ENCODE measurements at places on chromosomes 1 and 21. TPM values are rescaled to one million over a fixed set of nuclear protein-coding genes. Genes with fewer than 3 reads are reported as not detected.

DNA sequence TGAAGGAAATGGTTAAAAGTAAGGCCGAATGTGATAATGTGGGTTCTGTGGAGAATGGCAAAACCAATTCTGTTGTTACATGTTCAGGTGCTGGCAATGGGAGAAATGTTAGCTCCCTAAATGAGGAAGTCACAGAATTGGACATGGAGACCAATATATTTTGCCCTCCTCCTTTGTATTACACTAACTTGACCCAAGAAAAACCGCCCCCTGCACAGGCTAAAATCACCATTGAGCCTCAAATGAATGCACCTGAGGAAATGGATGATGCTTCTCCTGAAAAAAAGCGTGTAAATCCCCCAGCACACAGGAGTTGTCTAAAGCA lies 932 bp downstream of the MAP10 start:
- DNase-seq: no peak

GRCh38 chr1:204254031-204254661 lies 40.4 kb upstream of the GOLT1A start:
- DNase-seq: no peak

DNA sequence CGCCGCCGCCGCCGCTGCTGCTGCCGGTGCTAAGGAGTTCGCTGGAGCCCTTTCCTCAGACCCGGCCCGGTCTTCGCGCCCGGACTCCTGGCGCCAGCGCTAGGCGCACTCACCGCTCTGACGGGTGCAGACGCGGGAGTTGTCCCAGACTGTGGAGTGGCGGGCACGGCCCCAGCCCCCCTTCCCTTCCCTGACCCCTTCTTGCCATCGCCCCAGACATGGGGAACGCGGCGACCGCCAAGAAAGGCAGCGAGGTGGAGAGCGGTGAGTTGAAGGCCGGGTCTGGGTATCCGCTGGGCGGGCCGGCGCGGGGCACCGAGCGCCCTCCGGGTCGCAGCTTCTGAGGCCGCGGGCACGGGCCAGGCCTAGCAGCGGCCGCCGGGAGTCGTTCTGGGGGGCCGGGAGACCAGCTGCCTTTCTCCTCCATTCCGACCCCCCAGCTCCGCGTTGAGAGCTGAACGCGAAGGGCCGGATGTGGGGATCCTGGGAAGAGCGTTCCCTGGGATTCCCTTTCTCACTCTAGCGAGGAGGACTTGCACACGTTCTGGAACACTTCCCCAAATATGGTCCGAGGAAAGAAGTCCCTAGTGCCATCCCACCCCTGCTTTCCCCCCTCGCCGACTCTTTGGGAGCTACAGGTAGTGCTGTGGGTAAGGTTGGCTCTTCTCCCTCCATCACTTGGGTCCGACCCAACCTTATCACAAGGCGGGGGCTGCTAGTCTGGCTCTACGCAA lies 65.8 kb upstream of the PRKACB start:
- DNase-seq: no peak

- DNase-seq: no peak
Observed at GRCh38 chr1:230169454-230170152, 102.6 kb downstream of the GALNT2 start.

GRCh38 chr1:118128761-118129160 lies 56.3 kb downstream of the SPAG17 start:
- no peak for DNase-seq

- no peak for DNase-seq
Observed at GRCh38 chr1:200741551-200742207, 3.0 kb downstream of the CAMSAP2 start.

DNA sequence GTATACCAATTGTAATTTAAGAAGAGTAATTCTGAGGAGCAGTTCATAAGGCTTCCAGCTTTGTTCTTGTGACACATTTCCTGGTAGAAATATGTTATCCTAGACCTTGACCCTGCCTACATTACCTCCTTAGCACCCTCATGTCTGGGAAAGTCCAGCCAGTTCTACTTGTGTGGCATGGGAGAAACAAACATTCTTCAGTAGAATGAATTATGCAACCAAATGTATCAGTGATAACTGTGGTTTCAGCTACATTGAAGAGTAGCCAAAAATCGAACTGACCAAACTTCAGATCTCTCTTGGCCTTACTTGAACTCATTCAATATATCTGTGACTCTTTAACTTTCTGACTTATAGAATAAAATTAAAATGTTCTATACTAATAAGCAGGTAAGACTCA lies 308.1 kb upstream of the LYPLAL1 start:
- DNase-seq: no peak

DNA sequence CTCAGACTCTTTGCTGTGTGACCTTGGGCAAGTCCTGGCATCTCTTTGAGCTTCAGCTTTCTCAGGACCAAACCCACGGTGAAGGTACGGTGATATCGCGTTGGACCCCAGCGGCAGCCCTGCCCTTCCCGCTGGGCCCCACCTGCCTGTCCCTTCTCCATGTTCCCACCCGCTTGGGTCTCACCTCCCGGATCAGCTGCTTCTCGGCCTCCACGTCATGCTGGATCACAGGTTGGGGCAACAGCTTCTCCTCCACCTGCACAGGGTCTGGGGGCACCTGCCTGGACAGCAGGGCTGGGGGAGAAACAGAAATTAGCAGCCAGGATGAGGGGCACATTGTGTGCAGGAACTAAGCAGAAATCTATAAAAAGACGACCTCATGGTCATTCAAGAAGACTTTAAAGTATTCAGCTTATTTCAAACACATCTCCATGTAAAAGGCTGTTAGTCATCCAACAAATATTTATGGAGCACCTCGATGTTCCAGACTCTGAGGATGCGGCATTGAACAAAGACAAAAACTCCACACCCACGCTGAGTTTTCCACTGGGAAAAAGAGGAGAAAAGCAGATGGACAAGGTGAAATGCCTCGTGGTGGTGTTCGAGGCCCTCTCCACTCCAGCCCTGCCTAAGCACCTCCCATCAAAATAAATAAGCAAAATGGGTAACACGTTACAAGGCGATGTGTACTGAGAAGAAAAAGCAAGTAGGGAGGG lies 19.5 kb downstream of the KIF17 start:
- no peak for DNase-seq

GRCh38 chr1:172019976-172020375 lies 178.7 kb downstream of the DNM3 start:
- no peak for DNase-seq

GRCh38 chr1:185681034-185681633 lies 53.1 kb upstream of the HMCN1 start:
- peak; percentile 4 for DNase-seq

- no peak for DNase-seq
Observed at GRCh38 chr1:236753964-236754363, 41.1 kb upstream of the MTR start.

GRCh38 chr1:159089184-159089791 lies 12.7 kb upstream of the AIM2 start:
- DNase-seq: no peak

- no peak for DNase-seq
Observed at GRCh38 chr1:246632281-246633168, 66.3 kb downstream of the CNST start.

DNA sequence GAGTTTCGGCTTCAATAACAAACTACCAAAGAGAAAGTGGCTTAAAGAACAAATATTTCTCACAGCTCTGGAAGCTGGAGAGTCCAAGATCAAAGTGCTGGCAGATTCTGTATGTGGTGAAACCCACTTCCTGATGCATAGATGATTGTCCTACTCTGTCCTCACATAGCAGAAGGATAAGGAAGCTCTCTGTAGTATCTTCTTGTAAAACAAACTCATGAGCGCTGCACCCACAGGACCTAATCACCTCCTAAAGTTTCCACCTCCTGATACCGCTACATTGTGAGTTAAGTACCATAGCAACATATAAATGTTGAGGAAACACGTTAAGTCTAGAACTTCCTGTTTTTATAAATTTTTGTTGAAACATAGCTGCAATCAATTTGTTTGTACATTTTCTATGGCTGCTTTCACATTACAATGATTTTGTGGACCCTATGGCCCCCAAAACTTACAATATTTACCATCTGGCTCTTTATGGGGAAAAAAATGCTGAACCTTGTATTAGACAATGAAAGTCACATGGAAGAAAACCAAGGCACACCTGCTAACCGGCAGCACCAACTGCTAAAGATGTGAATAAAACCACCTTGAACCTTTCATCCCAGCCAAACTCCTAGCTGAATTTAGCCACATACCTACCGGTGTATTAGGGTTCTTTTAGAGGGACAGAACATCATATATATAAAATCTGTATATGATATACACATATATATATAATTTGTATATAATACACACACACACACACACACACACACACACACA lies 1423.4 kb downstream of the NCAM2 start:
- no peak for DNase-seq

- DNase-seq: no peak
Observed at GRCh38 chr21:41418956-41419680, 6.9 kb upstream of the MX1 start.

- DNase-seq: no peak
Observed at GRCh38 chr1:2861988-2862813, 60.7 kb upstream of the TTC34 start.

DNA sequence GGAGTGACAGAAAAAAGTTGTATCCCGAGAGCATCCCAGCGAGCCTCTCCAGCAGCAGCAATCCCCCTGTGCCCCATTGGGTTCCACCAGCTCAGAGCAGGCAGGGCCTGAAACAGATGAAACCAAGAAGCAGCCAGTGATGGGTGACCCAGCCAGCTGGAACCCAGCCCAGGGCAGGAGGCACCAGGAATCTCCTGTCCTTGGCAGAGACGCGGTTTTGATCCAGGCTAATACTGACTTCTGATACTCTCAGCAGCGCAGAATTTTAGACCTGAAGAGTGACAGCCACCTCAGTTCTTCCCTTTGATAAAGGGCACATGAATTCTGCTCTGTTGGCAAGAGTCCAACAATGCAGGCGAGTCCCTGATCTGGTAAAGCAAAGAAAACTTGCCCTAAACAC lies 11.4 kb upstream of the OLIG1 start:
- no peak for DNase-seq

DNA sequence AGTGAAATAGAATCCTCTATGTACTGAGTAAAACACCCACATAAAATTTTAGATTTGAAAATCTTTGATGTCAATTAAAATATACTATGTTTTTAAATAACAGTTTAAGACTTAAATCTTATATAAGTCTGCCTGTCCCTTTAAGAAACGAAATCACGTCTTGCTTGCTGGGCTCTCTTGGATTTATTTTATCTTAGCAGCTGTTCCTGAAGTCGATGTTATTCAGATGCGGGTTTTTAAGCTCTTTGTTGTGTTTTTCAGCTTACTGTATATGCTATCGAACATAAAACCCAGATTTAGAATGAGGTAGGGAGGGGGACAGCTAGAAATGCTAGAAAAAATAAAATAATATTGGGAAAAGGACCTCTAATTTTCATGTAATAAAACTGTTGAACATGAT lies 11.1 kb upstream of the SSX2IP start:
- no peak for DNase-seq

DNA sequence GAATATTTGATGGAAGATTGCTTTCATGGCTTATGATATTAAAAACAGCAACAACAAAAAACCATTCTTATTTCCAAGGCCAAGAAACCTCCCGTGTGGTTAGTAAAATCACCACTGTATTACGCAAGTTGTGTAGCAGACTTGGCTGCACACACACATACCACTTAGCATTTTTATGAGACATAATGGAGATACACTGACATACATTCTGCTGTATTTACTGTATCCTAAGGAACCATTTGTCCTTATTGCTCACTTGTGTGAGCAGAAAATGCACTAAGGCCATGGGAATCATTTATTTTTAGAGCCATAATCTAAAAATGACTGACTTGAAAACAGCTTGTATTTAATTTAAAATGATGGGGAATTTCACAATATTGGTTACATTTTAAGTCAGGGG lies 584 bp upstream of the C1orf141 start:
- DNase-seq: no peak

DNA sequence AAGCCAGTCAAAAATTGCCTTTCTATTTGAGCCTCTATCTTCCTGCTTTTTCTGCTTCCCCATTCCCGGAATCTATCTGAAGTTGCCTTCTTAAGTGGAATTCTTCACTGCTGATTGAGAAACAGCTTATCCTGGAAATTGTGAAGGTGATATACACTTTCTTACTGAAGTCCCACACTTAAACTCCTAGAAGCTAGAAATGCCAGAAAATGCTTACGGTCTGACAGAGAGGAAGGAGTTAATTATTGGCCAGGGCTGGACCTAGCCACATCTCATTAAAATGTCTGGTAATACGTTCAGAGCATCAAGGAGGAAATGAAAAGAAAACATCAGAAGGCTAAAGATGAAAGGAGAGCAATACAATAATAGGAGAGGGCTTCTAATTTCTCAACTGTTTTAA lies 292.5 kb upstream of the SNX7 start:
- DNase-seq: no peak

DNA sequence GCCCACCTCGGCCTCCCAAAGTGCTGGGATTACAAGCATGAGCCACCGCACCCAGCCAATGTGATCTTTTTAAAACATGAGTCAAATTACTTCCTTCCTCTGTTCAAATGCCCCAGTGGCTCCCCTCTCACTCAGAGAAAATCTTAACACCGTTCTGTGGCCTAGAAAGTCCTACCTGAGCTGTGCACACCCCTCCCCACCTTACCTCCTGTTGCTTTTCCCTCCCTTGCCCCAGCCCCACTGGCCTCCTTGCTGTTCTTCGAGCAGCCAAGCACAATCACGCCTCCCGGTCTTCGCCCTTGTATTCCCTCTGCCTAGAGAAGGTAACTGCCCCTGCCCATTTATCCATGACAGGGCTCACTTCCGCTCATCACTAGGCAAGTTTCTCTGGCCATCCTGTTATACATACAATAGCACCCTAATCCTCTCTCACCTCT lies 62.6 kb upstream of the RPL11 start:
- DNase-seq: no peak

DNA sequence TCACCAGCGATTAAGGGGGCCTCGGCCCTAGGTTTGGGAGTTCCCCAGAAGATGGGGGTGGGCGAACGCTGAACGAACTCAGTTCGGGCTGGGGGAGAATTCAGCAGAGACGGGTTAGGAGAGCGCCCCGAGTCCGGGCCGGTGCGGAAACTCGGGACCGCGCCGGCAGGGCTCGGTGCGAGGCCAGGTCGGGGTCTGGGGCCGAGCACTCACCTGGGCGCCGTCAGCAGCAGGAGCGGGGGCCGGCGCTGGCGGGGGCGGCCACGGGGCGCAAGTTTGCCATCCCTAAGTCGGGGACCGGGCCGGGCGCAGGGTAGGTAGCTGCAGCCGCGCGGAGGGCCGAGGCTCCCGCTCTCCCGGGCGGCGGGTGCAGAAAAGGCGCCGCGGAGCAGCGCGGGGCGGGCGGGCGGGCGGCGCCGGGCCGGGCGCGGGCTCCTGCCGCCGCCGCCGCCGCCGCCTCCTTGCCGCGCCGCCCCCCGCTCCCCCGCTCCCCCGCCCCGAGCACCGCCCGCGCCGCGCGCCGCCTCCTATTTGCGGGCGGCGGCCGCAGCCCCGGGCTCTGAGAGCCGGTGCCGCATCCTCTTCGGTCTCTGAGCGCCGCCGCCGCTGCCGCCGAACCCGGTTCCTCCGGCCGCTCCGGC lies 349 bp downstream of the ADGRB2 start:
- no peak for DNase-seq

LCE1A gene
- not detected for total RNA-seq

ROR1 gene
- total RNA-seq: 10.8 TPM

PALMD gene
- total RNA-seq: 0.36 TPM

C8B gene
- total RNA-seq: not detected

RCAN1 gene
- total RNA-seq: 13.0 TPM

KIF2C gene
- 88.7 TPM for total RNA-seq

SPRR2B gene
- total RNA-seq: not detected

THEM5 gene
- not detected for total RNA-seq

KRTAP19-1 gene
- not detected for total RNA-seq

CACNA1S gene
- 0.07 TPM for total RNA-seq
